AG09309 (cell line): ENCODE measurements at places on chromosomes 13 and 19.

DNA sequence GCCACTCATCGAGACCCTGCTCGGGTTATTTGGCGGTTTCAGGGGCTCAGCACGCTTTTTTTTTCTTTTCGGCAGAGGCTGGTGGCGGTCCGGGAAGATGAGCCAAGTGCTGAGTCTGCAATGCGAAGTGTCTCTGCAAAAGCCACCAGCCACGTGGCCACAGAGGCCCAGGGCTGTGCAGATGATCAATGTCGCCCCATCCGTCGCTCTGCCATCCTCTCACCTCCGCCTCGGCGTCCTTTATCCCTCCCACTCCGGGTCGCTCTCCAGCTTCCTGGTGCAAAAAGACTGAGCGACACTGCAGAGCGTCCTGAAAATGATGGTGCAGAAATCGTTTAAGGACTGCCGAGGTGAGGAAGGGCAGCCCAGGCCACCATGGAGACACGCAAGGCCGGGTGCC, 55.0 kb downstream of the TINCR start:
- DNase-seq, result no peak

DNA sequence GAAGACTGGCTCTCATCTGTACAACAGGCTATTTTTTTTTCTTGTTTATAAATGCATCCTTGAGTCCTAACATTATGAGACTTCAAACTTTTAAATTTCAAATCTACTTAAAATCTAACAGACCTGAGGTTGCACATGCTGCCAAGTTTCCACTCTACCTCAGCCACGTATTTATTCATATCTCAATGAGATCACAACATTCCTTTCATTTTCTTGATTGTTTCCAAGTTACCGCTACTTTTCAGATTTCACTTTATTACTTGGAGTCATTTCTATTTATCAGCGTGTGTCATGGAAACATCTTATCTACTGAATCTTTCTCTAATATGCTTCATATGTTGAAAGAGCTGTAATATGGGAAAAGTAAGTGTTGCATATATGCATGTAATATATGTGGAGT, 1257.5 kb upstream of the ATXN8OS start:
- DNase-seq, result no peak

- no peak for DNase-seq
Observed at GRCh38 chr13:22801402-22802003, 379.3 kb upstream of the SGCG start.

GRCh38 chr13:110669036-110669435, 36.9 kb downstream of the CARS2 start:
- DNase-seq, result no peak

DNA sequence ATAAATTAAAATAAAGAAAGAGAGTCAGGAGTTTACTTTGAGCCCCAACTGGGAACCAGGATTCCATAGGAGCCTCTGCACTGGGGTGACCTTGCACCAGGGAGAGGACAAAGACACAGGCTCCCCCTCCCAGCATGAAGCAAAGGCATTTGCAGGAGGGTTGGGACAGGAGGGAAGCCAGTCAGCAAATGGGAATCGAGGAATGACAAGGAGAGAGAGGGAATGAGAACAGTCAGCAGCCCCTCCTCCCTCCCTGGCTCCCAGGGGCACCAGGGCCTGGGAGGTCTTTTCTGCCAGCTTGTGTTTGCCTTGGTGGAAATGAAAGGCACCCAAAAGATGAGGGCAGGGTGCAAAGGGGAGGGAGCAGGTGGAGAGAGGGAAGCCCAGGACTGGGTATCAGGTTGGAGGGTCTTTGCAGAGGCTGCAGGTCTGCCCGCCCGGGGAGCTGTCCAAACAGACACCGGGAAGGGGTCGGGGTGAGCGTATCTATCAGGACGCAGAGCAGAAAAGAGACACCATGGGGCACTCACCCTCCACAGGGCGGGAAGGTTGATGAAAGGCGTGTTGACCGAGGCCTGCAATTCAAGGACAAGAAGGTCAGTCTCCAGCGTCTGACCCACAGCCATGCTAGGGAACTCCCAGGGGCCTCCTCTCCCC, 3.8 kb downstream of the SBSN start:
- DNase-seq, result no peak

DNA sequence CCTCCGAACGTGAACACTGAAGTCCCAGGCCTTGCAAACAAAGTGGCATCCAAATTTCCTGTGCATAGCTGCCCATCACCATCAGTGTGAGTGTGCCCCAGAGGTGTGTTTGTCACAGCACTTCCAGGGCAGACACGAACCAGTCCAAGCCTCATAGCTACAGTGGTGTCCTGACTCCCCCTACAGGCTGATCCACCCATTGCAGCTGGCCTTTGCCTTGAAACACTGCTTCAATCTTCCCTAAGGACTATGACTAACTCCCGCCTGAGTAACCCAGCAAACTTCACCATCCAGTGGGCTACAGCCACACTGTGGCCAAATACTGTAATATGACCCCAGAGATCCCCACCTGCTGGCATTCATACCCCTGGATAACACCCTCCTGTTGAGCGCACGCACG, 3.9 kb downstream of the ZNF266 start:
- DNase-seq, result no peak

DNA sequence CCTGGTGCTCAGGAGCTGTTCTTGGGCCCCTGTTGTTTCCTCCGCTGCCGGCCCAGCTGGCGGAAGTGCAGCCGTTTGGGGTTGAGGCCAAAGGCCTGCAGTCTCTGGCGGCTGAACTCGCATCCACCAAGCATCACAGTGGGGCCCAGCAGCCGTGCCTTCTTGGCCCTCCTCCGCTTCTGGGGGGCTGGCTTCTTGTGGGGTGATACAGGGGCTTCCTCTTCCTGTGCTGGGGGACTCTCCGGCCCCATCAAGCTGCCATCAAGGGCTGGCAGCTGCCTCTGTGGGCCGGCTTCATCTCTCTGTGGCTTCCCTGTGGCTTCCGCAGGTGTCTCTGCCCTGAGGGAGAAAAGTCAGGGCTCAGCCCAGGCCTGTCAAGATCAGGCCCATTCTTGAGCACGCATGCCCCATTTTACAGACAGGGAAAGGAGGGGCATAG, 10.3 kb downstream of the ATG4D start:
- DNase-seq, result no peak

GRCh38 chr13:104980586-104980985, 1554.9 kb downstream of the EFNB2 start:
- DNase-seq, result no peak

DNA sequence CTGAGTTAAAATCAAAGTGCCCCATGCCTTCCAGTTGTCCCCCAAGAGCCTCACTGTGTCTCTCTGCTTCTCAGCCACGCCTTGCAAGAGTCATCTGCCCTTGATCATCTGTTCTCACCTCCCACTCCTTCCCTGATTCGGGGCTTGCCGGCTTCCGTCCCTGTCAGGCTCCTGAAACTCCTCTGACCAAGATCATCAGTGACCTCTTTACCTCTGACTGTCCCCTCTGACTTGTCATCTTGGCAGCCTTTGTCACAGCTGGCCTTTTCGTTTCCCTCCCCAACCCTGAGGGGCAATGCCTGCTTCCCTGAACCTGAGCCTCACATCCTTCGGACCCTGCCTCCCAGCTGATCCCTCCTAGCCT, 66.3 kb downstream of the MAP4K1 start:
- DNase-seq, result no peak

GRCh38 chr13:32535115-32535514, 3.5 kb downstream of the N4BP2L2 start:
- no peak for DNase-seq

GRCh38 chr19:46514589-46515289, 19.1 kb upstream of the PNMA8B start:
- DNase-seq, result no peak

- DNase-seq, result no peak
Observed at GRCh38 chr13:30466358-30466714, 600 bp upstream of the HMGB1 start.

DNA sequence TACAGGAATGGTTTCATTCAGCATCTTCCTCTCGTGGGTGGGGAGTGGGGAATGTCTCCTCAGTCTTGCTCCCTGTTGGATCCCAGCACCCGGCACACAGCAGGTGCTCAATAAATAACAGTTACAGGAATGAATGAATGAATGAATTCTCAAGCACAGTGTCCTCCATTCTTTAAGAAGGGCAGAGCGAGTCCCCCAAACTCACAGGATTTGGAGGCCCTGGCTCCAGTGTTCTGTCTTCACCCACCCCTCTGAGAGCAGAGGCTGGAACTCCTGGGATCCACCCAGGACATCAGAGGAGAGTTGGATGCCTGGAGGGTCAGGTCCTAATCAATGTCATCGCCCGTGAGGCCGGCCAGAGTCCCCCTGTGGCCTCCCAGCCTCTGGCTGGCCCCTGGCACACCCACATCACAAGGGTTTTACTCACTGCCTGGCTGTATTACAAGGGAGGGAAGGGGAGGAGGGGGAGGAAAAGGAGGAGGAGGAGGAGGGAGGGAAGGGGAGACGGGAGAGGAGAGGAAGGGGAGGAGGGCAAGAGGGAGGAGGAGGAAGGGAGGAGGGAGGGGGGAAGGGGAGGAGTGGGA, 8.7 kb upstream of the CREB3L3 start:
- DNase-seq, result no peak

- DNase-seq, result no peak
Observed at GRCh38 chr13:95184317-95184716, 116.9 kb downstream of the ABCC4 start.

GRCh38 chr13:111047326-111047725, 67.8 kb upstream of the ARHGEF7 start:
- DNase-seq, result no peak

GRCh38 chr13:37138169-37138568, 32.7 kb upstream of the CSNK1A1L start:
- DNase-seq, result no peak

GRCh38 chr13:75876142-75877050, 240.3 kb downstream of the LMO7 start:
- no peak for DNase-seq

GRCh38 chr13:43401361-43401760, 378.0 kb downstream of the DNAJC15 start:
- DNase-seq, result no peak

DNA sequence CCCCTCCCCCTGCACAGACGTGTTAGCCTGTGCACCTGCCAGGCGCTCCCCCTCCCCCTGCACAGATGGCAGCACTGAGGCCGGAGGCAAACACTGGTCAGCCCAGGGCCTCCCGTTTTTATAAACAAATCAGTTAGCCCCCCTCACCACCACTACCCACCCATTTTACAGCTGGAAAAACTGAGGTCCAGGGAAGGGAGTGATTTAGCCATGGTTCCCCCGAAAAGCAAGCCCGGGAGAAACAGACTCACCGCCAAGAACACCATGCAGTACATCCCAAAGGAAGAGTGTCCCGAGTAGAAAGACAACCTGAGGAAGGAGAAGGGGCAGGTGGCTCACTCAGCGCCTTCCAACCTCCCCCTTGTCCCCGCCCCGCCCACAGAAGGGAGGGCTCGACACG, 8.7 kb downstream of the PLPP2 start:
- DNase-seq, result no peak

DNA sequence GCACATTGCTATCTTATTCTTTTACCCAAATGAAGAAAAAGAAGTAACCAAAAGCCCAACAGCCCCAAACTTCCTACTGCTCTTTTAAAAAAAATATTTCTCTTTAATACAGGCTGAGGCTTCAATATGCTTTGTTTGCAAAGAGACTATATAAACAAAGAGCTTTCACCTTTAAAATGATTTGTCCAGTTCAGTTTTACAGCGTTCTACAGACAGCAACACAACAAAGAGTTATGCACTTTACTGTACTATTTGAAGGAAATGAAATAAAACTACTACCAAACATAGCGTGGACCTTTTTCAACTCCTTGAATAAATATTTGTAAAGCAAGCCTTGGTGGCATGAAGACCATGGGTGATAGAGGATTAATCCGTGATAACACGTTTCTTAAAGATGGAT, 151.2 kb downstream of the FGF9 start:
- DNase-seq, result no peak

- no peak for DNase-seq
Observed at GRCh38 chr19:45475537-45476291, 7.9 kb downstream of the FOSB start.

- DNase-seq, result peak; percentile 83
Observed at GRCh38 chr19:28701491-28701890, 511.5 kb downstream of the UQCRFS1 start.

- peak; percentile 76 for DNase-seq
Observed at GRCh38 chr19:42270346-42271044, 1.4 kb downstream of the CIC start.

DNA sequence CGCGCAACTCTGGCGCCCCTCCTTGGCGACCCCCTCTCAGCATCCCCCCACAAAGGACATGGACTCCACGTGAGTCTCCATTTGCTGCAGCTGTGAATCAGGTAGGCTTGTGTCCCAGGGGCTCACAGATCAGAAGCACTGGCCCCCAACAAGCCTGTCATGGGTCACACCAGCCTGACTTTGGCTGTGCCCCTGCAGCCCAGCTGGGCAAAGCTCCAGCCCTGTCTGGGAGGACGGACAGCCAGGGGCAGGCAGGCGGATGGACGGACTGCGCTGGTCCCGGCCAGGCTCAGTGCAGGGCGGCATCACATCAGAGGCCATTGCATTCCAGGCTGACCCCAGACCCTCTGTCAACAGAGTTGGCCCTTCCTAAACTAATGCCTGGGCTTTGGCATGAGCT, 28.4 kb upstream of the ISYNA1 start:
- no peak for DNase-seq

DNA sequence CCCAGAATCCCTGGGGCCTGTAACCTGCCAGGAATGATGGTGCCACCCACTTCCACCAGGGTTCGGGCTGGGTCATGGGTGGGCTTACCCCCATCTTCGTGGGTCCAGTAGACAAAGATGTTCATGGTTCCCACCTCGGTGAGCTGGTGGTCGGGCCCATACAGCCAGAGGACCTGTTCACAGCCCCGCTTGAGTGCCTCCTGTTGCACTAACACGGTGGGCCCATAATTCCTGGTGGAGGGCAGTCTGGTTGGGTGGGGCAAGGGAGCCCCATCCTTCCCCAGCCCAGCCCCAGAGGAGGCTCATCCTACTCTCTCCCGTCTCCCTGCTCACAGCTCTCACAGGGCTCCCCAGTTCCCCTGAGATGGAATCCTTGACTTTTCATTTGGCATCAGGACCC, 13.7 kb downstream of the BCAT2 start:
- no peak for DNase-seq
